ENCODE measurements at places on chromosomes 2 and 18.

DNA sequence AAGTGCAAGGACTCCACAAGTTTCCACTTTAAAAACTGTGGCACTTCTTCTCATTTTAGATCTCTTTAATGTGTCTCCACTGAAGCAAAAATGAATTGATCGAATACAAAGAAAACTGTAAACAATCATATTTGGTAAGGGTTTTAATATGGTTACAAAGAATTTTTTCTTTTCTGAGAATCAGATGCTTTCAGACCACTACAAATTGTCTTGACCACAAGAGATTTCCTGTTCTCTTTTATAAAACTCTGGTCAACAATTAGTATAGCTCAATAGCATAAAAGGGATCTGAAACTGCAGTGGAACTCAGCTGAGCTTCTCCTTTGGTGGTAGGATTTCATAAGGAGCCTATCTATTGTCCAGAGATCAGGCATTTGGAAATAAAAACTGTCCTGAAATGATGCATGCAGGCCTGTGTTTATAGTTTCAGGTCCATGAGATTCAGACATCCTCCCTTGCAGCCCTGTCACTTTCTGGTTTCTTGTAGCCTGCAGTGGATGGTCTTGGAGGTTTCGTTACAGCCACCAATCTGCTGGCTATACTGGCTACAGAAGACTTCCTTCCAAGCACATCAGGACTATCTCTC, 120.0 kb downstream of the DOCK10 start:
- no peak for DNase-seq

DNA sequence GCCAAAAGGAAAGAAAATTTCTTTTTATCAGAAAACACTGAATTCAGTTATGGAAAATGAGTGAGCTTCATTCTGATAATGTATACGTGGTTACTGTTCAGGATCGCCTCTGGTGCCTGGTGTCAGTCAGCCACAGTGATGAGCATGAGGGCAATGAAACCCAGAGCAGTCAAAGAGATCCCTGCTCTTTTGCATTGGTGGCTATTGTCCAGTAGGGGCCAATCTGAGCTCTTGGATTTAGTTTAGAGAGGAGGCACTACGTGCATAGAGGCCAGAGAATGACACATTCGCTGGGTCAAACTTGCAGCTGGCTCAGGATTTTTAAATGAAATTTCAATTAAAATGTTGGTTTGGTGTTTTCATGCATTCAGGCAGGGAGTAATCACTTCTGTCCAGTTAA, 522.9 kb downstream of the TMEM182 start:
- no peak for DNase-seq

GRCh38 chr2:39693245-39693644, 27.5 kb downstream of the TMEM178A start:
- DNase-seq, result peak; percentile 54

DNA sequence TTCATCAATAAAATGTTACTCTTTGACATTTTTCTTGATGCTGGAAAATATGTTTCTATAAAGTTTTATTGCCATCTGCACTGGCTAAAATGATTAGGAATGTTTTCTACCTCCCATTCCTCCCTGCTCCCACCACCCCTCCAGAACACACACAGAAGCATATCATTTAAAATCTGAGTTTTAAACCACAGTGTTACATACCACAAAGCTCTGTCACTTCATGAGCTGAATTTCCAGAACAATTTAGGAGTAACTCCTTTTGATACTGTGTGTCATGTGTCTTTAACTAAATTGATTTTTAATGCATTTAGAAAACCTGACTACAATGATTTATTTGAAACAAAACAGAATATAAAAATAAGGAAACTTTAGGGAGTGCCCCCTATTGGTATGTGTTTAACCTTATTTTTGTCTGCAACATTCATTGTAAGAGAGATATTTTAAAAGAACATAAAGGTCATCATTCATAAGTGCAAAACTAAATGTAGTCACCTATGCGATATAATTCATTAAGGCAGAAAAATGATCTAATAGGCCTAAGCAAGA, 52.0 kb downstream of the FEZ2 start:
- DNase-seq, result no peak

DNA sequence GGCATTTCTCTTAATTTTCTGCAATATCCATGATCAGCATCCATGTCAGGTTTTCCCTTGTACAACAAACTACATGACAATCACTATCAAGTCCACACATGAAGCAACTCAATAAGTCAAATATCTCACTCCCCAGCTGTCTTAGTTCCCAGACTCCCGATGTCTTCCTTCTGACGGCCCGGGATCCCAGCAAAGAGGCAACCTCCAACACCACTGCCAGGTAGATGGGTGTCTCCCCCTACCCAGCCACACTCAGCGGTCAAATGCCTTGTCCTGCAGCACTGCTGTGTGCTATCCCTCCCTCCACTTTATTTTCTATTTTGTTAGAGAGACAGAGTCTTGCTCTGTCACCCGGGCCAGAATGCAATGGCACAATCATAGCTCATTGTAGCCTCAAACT, 23.3 kb downstream of the TRABD2A start:
- DNase-seq, result no peak

DNA sequence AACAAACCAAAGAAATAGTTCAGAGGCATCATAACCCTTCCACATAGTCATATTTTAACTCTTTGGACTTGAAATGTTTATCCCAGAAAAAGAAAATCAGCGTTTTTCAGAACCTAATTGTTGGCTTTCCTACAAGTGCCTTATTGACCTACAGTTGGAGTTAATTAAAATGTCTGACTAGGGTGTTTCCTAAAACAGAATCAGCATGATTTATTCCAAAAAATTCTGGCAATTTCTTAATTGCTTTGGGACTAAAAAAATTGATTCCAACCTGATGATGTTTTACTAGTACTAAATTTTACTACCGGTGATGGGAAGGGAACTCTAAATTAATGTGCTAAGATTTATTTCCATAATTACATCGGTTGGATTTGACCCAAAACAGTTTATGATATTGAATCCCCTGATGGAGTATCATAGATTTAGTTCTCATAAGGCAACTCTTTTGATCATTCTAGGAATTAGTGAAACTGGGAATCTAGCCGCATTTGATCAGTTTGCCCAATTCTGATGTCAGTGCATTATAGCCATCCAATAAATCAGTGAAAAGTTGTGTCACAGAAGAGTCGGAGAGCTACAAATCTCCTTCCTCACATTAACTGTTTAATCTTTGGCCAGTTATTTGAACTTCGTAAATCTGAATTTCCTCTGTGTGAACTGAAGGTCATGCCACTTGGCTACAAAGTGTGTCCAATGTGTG, 134.3 kb upstream of the DSEL start:
- no peak for DNase-seq

DNA sequence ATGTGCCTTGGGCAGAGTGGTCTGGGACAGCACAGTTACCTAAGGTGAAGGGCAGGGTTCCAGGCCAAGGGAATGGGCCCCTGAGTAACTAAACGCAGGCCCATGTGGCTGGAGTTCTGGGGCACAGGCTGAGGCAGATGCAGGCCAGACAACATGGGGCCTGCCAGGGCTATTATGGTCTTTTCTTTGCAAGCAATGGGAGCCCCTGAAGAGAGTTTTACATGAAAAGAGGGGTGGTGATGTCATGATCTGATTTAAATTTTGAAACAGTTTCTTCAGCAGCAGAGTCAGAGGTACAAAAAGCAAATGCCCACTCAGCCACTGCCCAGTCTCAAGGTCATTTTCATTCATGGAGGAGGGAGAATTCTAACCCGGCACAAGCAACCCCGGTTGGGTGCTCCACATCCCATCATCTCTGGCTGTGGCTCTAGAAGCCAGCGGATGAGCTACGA, 5.6 kb downstream of the CHST10 start:
- no peak for DNase-seq

DNA sequence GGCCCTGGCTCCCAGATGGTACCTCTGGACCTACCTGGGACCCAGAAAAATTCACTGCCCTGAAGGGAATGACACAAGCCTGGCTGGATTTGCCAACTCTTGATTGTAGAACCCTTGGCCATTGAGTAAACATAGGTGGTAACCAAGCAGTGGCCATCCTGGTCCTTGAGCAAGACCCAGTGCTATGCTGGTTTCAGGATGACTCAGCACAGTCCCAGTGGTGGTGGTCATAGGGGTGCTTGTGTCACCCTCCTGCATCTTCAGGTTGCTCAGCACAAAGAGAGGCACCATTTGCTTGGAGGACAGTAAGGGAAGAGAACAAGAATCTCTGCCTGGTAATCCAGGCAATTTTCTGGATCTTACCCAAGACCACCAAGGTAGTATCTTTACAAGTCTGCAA, 52.9 kb downstream of the UPP2 start:
- DNase-seq, result no peak

DNA sequence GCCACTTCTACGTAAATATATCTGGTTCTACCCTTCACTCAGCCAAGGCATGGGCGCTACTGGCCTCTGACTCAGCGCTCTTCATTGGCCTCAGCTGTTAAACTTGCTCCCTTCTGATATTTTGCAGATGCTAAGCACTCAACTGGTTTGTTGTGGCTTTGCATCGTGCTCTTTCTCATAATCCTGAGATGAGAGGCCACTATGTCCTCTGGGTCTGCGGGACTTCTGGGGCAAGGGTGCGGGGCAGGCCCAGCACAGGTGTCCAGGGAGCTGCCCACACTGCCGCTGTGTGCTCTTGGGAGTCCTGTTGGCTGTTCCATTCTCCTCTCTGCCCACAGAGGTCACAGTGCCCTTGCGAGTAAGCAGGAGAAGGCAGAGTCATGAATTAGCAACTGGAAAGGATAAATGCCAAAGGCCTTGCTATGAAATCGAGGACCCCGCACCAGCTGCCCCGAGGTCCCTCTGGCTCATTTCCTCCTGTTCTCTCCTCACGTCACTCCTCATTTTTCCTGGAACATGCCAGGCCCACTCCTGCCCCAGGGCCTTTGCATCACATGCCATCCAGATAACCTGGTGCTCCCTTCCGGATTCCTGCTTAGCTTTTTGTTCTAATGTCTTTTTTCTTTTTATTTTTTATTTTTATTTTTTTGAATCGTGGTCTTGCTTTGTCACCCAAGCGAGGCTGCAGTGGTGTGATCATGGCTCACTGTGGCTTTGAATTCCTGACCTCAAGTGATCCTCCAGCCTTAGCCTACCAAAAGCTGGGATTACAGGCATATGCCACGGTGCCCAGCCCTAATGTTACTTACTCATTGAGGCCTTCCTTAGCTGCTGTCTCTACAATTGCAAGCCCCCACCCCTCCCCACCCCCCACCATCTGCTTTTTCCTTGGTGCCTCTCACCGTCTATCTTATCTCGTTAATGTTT, 34.9 kb upstream of the MAT2A start:
- no peak for DNase-seq
